ENCODE measurements at places on chromosomes 4 and X.
A peak's percentile ranks its signal among the peaks of the same experiment; 100 is the strongest.

- no peak for DNase-seq
These were observed 80.1 kb upstream of the CXCL13 start for GRCh38 chr4:77525538-77525937.

DNA sequence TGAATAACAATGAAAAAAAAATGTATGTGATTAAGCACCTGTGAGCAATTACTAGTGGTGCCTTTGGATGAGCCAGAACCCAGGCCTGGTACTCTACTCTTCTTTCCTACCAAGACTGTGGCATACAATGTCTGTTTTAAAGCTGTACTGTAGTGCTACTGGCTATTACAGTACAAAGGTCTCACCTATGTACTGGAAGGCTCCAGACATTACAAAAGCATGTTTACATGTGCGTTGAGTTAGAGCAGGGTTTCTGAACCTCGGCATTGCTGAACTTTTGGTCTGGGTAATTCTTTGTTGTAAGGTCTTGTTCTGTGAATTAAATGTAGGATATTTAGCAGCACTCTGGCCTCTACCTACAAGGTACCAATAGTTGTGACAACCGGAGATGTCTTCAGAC, 153.8 kb downstream of the SPATA18 start:
- no peak for DNase-seq

DNA sequence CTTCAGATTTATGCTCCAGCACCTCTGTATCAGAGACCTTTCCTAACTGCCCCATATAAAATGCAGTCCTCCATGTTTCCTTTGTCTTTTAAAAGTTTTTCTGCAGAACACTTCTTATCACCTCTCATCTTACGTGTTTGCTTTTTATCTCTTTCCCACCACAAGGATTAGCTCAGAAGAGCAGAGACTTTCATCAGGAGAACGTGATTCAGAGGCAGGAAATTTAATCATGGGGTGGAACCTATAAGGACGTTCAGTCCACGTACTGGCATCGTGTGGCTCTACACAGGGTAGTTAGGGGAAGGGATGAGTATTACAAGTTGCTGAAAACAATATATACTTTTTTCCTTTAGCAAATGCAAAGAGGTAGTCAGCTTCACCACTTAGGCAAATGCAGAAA, 98.7 kb downstream of the SORBS2 start:
- no peak for DNase-seq

- DNase-seq: no peak
These were observed 93.3 kb downstream of the PRDM5 start for GRCh38 chr4:120829113-120829831.

DNA sequence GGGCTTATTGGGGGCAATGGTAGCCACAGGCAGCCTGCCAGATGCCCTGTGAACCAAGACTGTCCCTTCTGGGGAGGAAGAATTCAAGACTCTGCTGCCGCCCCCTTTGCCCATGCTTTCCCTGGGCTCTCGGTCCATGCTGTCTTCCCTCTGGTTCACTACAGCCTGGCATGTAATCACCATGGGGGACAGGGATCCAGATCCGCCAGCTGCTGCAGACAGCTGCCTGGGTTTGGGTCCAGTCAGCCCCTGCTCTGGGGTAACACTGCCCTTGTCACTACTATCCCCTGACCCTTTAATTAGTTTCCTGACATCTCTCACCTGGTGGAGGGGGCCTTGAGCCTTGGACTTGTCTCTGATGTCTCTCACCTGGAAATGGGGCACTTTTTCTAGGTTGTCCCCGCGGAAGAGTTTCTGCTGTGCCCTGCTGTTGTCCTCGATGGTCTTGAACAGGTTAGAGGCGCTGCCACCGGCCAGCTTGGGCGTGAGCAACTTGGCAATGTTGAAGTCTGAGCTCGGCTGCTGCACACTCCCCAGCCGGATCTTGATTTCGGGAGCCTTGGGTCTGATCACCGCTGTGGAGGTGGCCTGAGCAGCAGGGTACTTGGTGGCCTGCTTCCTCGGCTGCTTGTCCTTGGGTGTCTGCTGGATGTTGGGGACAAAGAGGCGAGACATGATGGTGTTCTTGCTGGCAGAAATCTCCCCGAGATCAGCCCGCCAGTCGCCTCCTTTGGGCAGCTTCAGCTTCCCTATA, 6.4 kb downstream of the C4orf54 start:
- DNase-seq: no peak

GRCh38 chr4:101282076-101282844, 65.1 kb downstream of the PPP3CA start:
- peak; percentile 40 for DNase-seq

GRCh38 chrX:2665387-2666304, 25.4 kb upstream of the CD99 start:
- DNase-seq: no peak

DNA sequence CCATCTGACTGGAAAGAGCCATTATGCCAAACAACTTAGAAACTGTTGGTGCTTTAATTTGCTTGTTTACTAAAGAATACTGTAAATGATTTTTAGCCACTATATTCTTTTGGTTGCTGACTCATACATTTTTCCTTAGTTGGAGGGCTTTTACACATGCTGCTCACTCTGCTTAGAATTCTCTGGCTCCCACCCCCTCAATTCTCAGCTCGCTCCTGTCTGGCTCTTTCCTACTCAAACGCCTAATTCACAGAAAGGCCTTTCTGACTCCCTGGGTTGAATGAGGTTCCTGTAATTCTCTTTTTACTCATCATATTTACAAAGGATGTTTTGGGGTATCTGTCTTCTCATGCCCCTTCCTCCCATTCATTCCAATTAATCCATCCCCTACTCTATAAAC, 26.1 kb upstream of the PARM1 start:
- DNase-seq: no peak

DNA sequence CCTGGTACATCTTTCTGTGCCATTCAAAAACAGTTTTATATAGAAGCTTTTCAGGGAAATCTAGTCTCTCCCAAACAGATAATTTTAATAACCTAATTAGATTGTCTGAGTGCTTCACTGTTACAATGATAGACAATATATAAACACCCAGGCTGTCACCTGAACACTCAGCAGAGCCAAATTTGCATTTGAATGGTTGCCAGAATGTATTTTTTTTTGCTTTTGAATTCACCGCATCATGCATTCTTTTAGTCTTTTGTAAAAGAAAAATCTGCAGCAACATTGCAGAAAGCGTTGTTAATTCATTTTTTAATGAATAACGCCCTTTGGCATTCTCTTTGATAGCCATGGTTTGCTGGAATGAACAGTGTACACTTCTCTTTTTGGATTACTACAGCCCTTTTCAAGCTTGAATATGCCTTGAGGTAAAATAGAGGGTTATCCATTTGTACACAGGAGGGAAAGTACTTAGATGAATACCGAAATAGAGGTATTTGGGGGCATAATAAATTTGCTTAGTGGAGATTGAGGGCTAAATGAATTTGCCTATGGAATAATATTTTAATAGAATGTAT, 175.0 kb upstream of the EPHA5 start:
- no peak for DNase-seq

DNA sequence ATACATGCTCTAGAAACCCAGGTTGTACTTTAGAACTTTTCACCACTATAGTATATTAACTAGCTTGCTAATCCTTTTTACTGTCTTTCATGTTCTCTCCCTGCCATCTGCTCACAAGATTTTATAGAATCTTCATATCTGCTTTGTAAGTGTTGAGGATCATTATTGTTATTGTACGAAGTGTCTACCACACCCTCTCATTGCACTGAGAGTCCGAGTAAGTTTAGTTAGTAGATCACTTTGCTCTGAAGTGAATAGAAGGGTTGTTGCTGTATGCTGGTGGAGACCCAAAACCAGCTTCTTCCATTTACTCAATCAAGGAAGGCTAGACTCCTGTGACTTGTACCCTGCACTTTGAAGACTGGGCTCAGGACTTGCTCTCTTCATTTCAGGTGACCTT, 17.1 kb downstream of the GAB1 start:
- no peak for DNase-seq

DNA sequence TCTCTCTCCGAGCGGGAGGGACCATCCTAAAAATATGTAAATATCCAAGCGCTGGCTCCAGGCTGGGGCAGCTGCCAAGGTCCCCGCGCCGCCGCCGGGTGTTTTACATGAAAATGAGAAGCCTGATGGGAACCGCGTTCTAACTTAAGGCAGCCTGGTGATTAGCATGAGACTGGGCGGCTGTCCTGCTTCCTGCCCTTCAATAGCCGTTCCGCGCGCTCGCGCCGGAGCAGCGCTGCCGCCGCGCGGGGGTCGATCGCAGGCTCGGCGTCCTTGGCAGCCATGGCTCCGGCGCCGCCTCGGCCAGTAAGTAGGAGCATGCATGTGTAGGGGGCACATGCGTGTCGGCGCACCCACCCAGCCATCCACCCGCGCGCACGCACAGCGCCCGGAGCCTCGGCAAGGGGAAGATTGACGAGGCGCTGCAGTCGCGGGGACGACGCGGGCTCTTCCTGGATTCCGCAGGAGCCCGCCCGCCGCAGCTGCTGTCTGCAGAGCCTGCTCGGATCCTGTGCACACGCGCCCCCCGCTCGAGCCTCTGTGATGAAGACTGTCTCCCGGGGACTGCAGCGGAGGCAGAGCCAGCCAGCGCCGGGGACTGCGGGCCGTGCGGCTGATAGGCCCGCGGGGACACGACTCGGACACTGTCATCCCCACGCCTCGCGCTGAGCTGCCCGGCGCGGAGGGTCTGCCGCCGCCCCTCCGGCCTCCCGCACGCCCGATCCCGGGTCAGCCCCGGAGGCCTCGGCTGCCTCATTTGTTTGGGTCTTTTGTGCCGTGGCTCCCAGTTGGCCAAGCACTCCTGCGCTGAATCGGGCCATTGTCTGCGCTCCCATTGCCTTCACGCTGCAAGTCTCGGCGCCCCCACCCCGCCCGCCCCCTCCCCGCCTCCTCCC, 734 bp downstream of the STOX2 start:
- DNase-seq: peak; percentile 77

DNA sequence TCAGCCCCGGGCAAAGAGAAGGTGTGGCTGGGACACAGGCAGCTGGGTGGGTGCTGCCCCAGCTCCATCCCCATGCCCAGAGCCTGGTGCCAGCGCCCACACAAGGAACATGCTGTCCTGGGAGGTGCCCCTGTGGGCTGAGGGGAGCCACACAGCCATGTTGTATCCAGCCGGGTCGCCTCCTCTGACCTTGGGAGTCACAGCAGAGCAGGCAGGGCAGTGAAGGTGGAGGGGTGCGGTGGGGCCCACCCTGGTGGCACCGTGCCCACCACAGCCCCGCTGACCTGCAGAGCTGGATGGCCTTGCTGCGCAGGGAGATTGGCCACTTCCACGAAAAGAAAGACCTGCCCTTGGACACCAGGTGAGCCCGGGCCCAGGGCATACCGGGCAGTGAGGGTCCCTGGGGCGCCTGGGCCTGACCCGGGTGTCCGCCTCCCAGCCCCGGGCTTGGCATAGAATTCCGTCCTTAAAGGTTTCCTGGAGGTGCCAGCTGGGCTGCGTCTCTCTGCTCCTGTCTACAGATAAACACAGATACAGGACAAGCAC, 18.7 kb upstream of the ADD1 start:
- DNase-seq: peak; percentile 66

GRCh38 chr4:168537571-168537970, 40.7 kb downstream of the PALLD start:
- no peak for DNase-seq

- no peak for DNase-seq
These were observed 180.0 kb downstream of the SH3KBP1 start for GRCh38 chrX:19707246-19707871.

GRCh38 chr4:59689149-59689548, 1511.0 kb upstream of the ADGRL3 start:
- DNase-seq: no peak

- no peak for DNase-seq
These were observed 99.9 kb upstream of the KLHL13 start for GRCh38 chrX:118216509-118216908.

- no peak for DNase-seq
These were observed 47.1 kb upstream of the CCSER1 start for GRCh38 chr4:90080116-90080515.

GRCh38 chrX:139518475-139518874, 12.1 kb upstream of the F9 start:
- no peak for DNase-seq

DNA sequence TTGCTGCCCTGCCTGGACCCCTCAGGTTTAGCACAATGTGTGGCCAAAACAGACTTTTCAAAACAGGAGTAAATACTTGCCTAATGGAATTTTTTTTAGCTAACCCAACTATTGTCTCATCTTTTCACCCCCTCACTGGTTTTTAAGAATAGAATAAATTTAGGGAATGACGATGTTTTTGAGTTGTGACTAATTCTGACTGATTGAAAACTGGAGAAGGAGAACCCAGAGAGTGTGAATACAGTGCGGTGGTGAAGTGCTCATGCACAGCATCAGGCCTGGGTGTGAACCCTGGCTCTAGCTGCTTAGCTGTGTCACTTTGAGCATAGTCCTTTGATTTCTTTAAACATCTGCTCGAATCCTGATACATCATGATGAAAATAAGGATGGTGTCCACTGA, 10.5 kb downstream of the ANTXR2 start:
- DNase-seq: no peak

Measured in right cardiac atrium (tissue), 5 donors.